ENCODE measurements at places on chromosomes 4 and X.

DNA sequence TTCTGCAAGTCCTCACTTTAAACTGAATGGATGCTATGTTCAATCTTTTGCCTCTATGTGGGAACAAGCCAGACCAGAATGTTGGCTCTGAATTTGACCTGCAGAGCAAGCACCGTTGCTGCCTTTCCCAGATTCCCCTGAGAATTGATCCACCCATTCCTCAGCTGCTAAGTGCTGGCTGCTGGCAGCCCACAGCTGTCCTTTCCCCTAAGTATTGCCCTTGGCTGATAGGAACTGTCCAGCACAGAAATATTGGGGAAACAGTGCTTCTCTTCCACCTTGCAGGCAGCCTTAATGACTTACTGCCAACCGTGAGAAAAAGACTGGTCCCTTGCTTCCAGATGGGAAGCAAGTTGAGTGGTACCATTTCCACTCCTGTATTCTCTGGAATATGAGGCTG lies 475.9 kb downstream of the PDHA2 start:
- DNase-seq, result no peak

- DNase-seq, result no peak
These were observed 167.9 kb downstream of the MAML3 start for GRCh38 chr4:139986106-139986505.

GRCh38 chr4:145822581-145822980 lies 116.0 kb downstream of the ZNF827 start:
- no peak for DNase-seq

DNA sequence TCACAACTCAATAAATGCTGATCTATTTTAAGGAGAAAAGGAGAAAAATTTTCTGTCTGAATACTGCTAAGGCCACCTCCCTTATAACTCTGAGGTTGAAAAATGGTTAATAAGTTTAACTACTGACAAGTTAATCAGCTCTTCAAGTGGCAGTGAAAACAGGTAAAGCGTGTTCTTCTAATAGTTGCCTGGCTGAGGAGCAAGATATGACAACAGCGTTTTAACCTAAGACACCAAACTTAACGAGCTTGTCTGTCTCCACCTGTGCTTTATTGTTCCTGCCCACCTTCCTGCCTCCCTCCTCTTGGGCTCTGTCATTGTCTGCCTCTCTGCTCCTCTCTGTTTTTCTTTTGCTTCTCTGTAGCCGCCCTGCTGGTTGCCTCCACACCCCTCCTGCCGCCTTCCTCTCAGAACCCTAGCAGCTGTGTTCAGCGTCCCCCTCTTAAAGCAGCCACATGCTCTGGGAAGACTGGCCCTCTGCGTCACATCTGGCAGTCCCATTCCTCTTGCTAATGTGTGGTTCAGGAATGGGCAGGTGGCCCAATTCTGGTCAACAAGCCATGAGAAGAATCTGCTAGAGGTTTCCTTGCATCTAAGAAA lies 4.3 kb upstream of the TSPAN5 start:
- no peak for DNase-seq

DNA sequence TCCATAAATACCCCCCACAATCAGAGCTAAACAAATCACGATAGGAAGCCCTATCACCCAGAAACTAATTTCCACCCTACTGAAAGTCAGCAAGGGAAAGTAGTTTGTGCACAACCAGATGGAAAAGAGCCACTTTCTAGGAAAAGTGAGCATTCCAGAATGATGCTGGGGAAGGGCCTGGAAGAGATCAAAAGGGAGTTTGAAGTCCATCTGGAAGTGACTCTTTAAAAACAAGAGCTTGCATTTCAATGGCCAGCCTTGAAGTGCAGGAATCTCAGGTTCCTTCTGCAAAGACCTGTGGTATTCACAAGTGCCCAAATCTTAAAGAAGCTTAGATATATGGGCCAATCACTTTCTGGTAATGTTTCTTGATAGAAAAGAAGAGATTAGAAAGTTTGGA lies 97.0 kb upstream of the LDB2 start:
- no peak for DNase-seq

- DNase-seq, result no peak
These were observed 358.4 kb downstream of the PPP3CA start for GRCh38 chr4:100988876-100989275.

- no peak for DNase-seq
These were observed 1620.9 kb downstream of the STIM2 start for GRCh38 chr4:28481565-28481964.

All from AG09319 (cell line).